ENCODE measurements at places on chromosomes 6 and 20. TPM values are rescaled to one million over a fixed set of nuclear protein-coding genes. Genes with fewer than 3 reads are reported as not detected.
A peak's percentile ranks its signal among the peaks of the same experiment; 100 is the strongest.

DNA sequence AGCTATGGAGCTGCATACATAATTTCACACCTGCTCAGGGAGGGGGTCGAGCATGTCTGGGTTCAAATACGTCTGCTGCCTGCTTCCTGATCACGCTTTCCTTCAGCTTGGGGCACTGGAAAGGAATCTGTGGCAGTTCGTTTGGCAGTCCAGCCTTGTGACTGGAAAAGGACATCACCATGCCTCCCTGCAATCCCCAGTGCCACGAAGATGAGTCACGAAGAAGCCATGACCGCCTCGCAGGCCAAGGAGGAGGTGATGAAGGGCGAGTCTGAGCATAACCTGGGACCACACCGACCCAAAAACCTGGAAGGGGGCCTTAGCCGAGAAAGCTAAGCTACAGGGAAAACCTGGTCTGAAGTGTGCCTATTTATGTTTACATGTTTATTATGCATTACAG, 13.1 kb downstream of the JAG1 start:
- no peak for DNase-seq

GRCh38 chr6:34146801-34147592, 1.1 kb upstream of the GRM4 start:
- peak; percentile 3 for DNase-seq

The MDFI gene
- 3.4 TPM for total RNA-seq

The POM121L2 gene
- total RNA-seq: not detected

- no peak for DNase-seq
Observed at GRCh38 chr6:131096786-131097185, 33.7 kb upstream of the EPB41L2 start.

DNA sequence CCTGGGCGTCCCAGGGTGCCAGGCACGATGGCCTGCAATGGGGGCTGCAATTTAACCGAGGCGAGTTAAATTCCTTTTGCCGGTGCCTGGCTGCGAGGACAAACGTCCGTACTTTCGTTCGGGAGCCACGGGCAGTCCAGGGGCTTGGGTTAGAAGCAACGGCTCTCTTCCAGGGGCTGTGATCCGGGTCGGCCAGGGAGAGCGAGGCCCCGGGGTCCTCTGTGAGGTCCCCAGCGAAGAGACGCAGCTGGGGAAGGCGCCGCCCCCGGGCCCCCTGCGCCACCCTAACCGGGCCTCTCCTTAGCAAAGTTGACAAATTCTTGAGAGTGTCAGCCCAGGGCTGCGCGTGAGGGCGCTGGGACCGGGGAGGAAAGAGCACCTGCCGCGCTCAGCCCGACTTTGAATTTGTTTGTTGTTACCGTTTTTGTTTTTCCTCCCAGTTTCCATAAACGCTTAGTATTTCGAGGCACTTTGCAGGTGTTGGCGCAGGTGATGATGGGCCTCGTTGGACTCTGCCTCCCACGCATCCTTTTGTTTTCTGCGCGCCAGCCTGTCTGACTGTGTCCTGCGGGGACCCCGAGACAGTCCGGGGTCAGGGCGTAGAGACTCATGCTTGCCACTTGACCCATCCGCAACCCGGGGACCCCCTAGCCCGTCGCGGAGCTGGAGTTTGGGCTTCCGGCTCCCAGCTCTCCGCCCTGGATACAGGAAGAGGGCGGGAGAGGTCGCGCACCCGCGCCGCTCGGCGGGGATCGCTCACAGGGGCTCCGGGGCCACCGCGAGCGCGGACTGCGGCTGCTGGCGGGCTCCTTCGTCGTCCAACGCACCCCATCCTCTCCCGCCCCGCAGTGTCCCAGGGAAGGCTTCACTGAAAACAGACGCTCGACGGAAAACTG, 5.8 kb downstream of the OLIG3 start:
- DNase-seq: no peak

DNA sequence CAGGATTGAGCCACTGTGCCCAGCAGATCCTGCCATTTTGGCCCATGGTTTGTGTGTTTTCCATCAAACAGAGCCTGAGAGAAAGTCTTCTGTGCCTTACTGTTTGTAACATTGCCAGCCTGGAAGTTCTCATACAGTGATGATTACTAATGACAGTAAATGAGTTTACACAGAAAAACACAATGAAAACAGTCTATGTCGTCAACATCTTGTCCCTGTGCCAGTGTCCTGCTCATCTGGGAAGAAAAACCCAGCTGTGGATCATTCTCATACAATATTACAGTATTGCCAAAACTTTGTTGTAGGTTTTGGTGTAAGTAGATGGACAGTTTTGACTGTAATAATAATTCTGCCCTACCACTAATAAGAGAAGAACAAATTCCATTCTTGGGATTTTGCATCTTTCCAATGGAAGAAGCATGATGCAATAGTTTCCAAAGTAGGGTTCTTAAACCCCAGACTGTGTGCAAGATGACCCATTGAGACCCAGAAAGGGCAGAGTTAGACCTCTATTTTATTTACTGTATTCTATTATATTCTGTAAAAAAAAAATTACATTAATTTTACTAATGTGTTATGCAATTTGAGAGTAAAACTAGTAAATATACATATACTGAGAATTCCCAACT, 135.0 kb upstream of the JARID2 start:
- no peak for DNase-seq

- no peak for DNase-seq
Observed at GRCh38 chr20:14715400-14715799, 378.0 kb upstream of the FLRT3 start.
